Stimulated activated CD4-positive, alpha-beta T cell treated with anti-CD3 and anti-CD28 coated beads, Interleukin-15, amount 100 ng/mL, for 1 hour (primary cell): ENCODE measurements at places on chromosomes 2 and 18.

DNA sequence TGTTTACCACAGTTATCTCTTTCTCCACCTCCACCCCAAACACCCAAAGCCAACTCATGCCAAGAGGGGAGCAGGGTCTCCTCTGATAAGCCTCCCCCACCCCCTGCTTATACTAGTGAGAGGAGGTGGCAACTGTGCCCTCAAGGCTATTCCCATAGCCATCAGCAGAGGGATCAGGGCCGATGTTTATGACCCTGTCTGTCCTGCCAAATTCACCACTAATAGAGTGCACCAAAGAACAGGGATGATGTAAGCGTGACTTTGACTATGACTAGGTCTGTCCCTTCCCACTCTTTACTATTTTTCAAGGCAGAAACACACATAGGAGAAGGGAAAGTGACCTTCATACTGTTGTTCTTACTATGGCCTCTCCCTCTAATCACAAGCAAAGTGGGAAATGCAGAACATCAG, 74.6 kb downstream of the CLHC1 start:
- DNase-seq, result no peak

DNA sequence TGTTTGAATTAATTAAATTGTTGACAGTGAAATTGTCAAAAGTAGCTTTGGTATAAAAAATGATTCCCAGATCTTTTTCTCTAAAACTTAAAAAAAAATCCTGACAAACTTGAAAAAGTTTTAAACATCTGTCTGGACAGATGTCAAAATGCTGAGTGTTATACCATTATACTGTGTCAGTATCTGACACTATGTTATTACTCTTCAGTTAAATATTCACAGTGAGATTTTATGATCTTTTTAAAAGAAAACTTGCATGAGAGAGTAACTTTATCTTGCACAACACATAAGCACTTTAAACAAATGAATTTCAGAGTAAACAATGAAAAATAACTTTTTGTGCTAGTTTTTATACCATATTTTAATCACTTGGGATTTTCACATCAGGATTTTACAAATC, 167.4 kb downstream of the MEIS1 start:
- DNase-seq, result no peak

DNA sequence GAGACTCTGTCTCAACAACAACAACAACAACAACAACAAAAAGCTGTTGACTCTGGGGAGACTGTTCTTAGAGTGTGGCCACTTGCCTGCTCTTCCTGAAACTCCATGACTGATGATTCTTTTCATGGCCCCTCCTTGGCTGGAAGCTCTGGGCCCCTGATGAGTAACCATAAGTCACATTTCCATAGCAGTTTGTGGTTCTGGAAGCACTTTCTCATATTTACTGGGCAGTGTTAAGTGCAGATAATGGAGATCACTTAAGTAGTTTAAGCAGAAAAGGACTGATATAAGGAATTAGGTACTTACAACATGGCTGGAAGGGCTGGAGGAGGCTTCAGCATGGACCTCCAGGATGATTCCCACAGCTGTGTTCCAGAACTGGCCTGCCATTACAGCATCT, 147.3 kb upstream of the DLX2 start:
- DNase-seq, result no peak

DNA sequence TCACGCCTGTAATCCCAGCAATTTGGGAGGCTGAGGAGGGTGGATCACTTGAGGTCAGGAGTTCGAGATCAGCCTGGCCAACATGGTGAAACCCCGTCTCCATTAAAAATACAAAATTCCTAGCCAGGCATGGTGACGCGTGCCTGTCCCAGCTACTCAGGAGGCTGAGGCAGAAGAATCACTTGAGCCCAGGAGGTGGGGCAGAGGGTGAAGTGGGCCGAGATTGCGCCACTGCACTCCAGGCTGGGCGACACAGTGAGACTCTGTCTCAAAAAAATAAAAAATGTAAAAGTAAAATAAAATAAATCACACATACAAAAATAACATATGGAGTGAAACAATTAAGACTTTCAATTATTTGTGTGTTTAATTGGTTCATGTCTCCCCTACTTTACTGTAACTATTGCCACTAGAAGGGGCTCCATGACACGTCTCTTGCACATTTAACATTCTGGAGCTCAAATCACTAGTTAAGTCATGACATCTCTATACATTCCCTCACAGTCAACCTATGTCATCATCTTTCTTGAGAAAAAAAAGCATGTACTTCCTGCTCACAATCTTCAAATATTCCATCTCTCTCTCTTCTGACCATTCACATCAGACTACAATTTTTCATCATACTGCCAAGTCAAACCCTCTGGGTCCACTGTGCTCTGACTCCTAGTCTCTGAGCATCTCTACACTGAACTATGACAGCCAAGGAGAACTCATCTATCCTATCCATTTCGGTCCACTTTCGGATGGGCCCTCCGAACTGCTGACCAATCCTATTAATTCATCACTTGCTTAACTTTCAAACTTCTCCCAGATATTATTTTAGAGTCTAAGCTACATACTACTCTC, 6.7 kb downstream of the GFPT1 start:
- DNase-seq, result no peak

- no peak for DNase-seq
Measured at GRCh38 chr2:170986566-170987258, 57.7 kb downstream of the GORASP2 start.

DNA sequence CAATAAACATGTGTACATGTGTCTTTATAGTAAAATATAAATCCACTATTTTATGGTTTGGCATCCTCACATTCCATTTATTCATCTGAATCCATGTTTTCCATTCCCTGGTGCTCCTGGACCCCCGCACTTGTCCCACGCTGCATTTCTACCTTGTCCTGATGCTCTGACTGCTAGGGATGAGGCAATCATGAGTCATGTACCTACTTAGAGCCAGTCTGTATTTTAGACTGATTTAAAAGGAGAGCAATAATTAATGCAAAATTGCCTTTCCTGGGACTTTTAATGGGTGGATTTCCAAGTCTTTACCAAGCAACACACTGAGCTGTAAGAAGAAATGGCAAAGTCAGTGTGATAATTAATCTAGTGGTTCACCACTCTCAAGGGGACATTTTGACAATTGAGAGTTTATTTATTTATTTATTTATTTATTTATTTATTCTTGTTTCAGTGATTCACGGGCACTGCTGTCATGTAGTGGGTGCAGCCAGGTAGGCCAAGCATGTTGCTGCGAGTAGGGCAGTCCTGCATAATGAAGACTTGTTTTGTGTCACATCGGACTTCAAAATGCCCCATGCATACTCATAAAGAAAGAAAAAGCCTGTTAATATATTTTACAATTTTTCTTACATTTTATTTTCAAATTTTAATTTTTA, 419.3 kb upstream of the VWC2L start:
- DNase-seq, result no peak

- DNase-seq, result no peak
Measured at GRCh38 chr2:198901894-198902293, 555.8 kb downstream of the SATB2 start.

DNA sequence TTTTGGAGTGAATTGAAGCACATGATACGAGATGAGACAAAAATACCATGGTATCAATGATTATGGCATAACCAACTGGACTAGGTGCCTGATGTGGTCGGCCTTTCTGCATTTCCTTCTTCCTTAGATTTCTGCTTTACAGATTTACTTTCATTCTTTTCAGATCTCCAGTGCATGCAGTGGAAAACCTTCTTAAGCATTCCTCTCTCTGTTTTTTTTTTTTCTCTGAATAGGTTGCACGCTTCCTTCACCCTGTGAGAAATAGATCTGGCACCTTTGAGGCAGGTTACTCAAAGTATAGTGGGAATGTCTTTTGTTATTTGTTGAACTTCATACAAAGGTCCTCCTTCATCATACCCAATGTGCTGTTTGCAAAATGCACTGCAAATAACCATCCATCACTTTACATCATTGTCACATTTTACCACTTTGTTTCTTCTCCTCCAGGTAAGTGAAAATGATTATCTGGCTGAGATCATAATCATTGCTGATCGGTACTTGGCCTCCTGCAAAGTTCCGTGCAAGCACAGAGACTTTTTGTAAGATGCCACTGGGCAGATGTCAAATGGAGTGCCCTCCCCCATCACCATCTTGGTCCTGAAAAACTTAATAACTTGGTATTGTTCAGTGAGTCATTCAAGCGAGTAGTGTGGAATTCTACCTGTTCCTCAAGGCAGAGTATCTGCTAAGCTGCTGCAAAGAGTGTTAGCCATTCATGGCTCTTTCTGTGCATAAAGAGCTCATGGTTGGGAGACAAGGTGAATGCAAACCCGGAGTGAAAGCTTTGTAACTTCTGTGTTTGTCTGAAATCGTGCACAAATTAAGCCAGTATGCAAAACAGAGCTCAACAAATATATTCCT, 30.0 kb upstream of the KLHL14 start:
- no peak for DNase-seq

DNA sequence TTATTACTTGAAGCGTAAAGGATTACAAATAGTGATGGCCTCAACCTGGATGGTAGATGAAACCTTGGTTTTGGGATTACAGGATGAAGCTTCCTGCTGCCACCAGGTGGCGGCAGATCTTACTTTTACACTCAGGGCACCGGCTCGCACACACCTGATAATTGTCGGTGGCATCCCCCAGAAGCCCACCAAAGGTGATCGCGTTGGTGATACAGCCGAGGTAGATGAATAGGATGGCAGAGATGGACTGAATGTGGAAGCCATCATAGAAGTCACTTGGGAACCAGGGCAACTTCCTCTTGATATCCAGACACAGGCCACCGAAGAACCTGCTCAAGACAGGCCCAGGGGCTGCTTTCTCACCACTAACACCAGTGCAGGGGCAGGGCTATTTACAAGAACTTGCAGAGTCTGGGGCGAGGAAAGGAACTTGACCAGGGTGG, 51.8 kb downstream of the MTHFD2 start:
- peak; percentile 10 for DNase-seq

GRCh38 chr18:24386681-24387080, 10.9 kb downstream of the OSBPL1A start:
- DNase-seq, result no peak

DNA sequence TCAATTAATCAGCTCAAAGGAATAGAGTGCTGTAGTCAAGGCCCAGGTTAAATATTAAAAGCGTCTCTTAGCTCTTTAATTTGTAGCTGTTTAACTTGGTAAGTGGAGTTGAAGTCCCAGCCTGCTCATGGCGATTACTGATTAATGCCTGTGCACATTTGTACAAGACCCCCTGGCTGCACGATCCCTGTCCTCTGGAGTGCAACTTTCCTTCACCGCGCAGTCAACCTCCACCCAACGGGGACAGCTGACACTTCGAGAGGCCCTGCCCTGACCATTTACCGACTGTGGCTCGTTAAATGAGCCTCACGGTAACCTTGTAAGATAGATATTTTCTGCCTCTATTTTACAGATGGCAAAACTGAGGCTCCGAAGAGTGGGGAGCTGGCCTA, 5.5 kb upstream of the CYS1 start:
- no peak for DNase-seq

DNA sequence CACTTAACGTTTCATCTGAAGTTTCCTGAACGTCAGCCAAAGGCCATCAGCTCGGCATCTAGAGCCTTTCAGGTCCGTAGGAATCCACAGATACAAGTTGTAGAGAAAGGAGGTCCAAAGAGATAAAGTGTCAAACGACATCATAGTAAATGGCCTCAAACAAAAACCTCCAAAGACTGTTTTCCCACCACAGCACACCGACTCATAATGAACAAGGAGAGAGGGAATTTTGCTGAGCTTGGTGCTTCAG, 150.3 kb downstream of the PXDN start:
- DNase-seq, result no peak

DNA sequence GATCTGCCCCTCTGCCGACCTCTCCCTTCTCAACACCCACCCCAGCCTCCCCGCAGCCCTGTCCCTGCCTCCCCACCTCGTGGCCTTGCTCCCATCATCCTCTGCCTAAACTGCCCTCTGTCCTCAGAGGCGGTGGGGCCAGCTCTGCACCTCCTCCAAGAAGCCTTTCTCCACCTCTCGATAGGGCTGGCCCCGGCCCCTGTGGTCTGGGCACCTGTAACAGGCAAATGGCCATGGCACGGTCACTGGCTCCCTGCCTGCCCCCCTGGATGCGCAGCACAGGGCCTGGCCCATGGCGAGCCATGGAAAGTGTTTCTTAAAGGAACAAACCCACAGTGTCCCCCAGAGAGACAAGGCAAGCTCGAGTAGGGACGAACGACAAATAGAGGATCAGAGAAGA, 42.0 kb downstream of the MYO7B start:
- no peak for DNase-seq

GRCh38 chr18:9437021-9437437, 38.3 kb upstream of the RALBP1 start:
- DNase-seq, result no peak

GRCh38 chr2:160402501-160402900, 91.1 kb downstream of the RBMS1 start:
- DNase-seq, result no peak

DNA sequence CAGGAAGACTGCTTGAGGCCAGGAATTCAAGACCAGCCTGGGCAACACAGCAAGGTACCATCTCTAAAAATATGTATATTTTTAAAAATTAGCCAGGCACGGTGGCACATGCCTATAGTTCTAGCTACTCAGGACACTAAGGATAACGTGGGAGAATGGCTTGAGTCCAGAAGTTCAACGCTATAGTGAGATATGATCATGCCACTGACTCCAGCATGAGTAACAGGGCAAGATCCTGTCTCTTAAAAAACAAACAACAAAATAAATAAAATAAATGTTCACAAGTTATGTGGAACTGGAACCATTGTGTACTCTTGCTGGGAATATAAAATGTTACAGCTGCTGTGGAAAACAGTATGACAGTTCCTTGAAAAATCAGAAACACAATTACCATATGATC, 47.2 kb downstream of the USP34 start:
- DNase-seq, result no peak

DNA sequence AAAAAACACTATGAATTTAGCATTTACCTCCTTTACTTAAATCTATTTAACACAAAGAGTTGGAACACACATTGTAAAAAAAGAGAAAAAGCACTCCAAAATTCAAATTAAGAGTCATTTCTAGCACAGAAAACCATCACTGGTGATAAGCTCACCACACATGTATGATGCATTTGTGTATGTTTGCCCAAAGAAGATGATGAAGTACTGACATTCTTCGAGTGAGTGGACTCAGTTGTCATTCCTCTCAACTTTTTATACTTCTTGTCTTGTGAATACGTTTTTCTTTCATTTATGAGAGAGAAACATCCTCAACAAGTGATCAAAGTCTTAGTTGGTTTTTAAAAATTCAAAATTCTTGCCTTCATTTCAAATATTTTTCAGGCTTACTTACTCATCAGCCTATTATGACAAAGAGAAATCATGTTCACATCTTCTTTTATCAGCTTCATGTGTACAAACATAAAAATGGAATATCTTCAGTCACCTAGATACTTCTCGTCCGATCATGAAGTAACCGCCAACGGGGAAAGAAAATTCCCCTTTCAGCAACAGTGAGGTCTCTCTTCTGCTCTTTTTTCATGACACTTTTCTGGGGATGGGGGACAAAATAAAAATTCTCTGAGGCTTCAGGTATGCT, 1.5 kb downstream of the DSEL start:
- DNase-seq, result no peak

DNA sequence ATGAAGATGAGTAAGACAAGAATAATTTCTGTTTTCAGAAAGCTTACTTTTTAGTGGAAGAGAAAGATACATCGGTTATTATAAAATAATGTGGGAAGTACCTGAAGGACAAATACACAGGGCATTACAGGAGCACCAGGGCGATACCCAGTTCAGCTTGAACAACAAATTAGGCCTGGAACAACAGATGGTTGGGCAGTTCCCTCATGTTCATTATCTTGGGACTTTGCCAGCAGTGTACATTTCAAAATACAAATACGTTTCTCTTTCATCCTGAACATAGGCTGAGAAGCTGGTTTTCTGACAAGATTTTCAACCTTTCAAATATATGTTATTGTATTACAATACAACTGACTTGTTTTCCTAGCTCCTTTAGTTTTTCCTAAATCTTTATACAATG, 79.6 kb downstream of the TGIF1 start:
- no peak for DNase-seq
